Kidney epithelial cell (primary cell): ENCODE measurements at places on chromosomes 6 and 20. TPM values are rescaled to one million over a fixed set of nuclear protein-coding genes. Genes with fewer than 3 reads are reported as not detected.
A peak's percentile ranks its signal among the peaks of the same experiment; 100 is the strongest.

Gene TIAM2
- total RNA-seq, result 21.3 and 30.1 TPM in 2 replicates

Gene ANKRD66
- not detected in 2 replicates for total RNA-seq

Gene KIAA0408
- 3.6 and 13.5 TPM in 2 replicates for total RNA-seq

Gene BPI
- not detected in 2 replicates for total RNA-seq

Gene HLA-DOA
- 0.71 and 1.6 TPM in 2 replicates for total RNA-seq

- peak; percentile 65 for DNase-seq
Observed at GRCh38 chr20:23270382-23270911, 80.1 kb upstream of the NXT1 start.

GRCh38 chr6:79599725-79600259, 31.3 kb upstream of the SH3BGRL2 start:
- DNase-seq, result no peak

GRCh38 chr20:32089637-32090362, 19.7 kb upstream of the TM9SF4 start:
- DNase-seq, result no peak

GRCh38 chr6:111625099-111625416, 19.4 kb upstream of the TRAF3IP2 start:
- no peak for DNase-seq

- no peak for DNase-seq
Observed at GRCh38 chr6:28134015-28134414, 7.7 kb upstream of the ZKSCAN8 start.

DNA sequence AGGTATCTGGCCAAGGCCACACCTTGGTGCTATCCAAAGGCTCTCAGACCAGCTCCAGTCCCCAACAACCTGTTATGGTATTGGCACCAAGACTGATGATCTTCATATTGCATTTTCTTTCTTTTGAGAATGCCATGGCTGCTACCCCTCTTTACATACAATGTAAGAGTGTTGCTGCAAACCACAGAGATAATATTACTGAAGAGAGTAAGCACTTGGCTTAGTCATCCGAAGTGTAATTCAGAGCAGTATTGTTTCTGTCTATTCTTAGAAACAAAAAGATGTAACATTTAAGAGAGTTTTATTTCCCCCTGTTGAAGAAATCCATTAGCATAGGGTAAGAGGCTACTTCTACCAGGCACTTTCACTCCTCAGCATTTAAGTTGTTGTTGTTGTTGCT, 212.5 kb downstream of the C6orf118 start:
- DNase-seq, result no peak
